ENCODE measurements at places on chromosomes 3 and 15.
A peak's percentile ranks its signal among the peaks of the same experiment; 100 is the strongest.

- peaks cover 15% of the 10 kb centered on the region for H3K4me1 ChIP-seq
- no peaks in the 10 kb centered on the region for H3K27me3 ChIP-seq
- peak; percentile 84 for DNase-seq
- no peaks in the 10 kb centered on the region for H3K36me3 ChIP-seq
- peak overlapping the region; percentile 75 for H3K27ac ChIP-seq
- H3K4me3 ChIP-seq, result peak overlapping the region; percentile 24
Measured at GRCh38 chr15:62119227-62119864, 45.7 kb downstream of the C2CD4B start.

GRCh38 chr3:14461748-14462324 is 59.4 kb downstream of the SLC6A6 start:
- no peak overlapping the region for H3K27ac ChIP-seq
- no peak overlapping the region for H3K4me3 ChIP-seq
- H3K27me3 ChIP-seq, result no peaks in the 10 kb centered on the region

DNA sequence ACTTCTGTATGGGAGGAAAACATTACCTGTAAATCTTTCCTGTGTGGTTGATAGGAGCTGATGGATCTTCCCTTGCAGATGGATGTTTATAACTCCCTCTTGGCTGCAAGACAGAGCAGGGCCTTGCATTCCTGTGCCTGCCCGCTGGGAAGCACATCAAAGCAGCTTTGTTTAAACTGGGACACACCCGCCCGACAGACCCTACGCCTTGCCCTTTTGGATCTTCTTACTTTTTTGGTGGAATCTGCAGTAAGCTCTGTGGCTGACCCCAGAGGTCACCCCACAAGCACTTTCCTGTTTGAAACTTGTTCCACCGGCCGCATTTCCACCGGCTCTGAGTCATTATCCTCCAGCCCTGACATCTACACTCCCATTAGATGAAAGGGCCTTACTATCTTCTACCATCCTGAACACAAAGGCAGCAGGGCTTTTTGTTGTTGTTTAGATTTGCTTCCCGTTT is 244.1 kb upstream of the STT3B start:
- H3K27me3 ChIP-seq, result no peaks in the 10 kb centered on the region
- peaks cover 46% of the 10 kb centered on the region for H3K4me1 ChIP-seq
- H3K36me3 ChIP-seq, result no peaks in the 10 kb centered on the region
- peak; percentile 91 for DNase-seq

- DNase-seq, result peak; percentile 43
- peak within 1 kb of the TSS; percentile 69 for H3K4me3 ChIP-seq
- no peaks in the 10 kb centered on the region for H3K27me3 ChIP-seq
- H3K4me1 ChIP-seq, result peaks cover 24% of the 10 kb centered on the region
- no peak within 1 kb of the TSS for H3K27ac ChIP-seq
- no peaks in the 10 kb centered on the region for H3K36me3 ChIP-seq
Measured at GRCh38 chr15:39919748-39920509, at the start of gene GPR176. Gene GPR176 (minus strand): TSS chr15:39920266. CDS start chr15:39920026, 240 bp downstream.

DNA sequence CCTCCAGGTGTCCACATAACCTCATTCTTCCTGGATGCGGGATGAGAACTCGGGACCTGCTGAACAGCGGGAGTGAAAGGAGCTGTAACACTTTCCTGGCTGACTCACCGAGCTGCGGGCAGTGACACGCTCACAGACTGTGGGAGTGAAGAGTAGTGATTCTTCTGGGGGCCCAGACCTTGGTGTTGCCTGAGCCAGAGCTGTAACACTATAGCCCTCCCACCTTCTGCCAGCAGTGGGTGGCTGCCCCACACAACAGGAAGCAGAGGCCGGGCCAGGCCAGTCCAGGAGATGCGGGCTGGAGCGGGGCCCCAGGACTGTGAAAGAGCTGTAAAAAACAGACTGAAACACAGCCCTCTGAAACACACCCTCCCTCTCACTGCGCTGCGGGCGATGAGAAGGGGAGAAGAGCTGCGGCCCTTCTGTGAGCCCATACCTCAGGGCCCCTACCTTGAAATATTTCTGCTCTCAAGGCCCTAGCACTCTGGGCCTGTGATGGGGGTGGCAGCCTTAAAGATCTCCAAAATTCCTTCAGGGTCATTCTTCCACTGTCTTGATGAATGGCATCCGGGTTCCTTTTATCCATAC is 464.0 kb upstream of the CCDC54 start:
- no peaks in the 10 kb centered on the region for H3K4me1 ChIP-seq
- H3K36me3 ChIP-seq, result no peaks in the 10 kb centered on the region
- no peak overlapping the region for H3K4me3 ChIP-seq

- H3K4me3 ChIP-seq, result peak overlapping the region; percentile 78
- H3K27ac ChIP-seq, result 0 out of 2 replicates have a peak overlapping the region, but pooled peaks have one; percentile 23
- no peaks in the 10 kb centered on the region for H3K4me1 ChIP-seq
- peak; percentile 34 for DNase-seq
- no peaks in the 10 kb centered on the region for H3K27me3 ChIP-seq
Measured at GRCh38 chr15:84570164-84570735, 30.6 kb upstream of the ZSCAN2 start.
